ENCODE measurements at places on chromosomes 4 and X.

DNA sequence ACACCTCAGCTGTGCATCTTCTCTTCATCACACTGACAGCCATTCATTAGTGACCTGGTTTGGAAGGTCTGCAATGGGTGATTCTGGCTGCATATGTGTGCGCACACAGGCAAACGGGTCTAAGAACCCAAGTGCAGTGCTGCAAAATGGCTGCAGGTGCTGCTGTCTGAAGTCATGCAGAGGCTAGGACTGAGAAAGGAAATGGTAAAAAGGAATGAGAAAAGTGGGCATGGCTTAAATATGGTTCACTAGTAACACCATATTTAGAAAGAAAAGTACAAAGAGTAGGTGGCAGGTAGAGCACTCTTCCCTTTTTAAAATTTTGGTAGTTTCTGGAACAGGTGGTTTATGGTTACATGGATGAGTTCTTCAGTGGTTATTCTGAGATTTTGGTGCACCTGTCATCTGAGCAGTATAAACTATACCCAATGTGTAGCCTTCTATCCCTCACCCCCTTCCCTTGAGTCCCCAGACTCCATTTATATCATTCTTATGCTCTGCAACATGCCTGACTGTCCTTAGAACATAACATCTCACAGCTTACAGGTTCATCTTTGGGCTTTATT is 78.4 kb downstream of the CCNG2 start:
- no peak for DNase-seq

DNA sequence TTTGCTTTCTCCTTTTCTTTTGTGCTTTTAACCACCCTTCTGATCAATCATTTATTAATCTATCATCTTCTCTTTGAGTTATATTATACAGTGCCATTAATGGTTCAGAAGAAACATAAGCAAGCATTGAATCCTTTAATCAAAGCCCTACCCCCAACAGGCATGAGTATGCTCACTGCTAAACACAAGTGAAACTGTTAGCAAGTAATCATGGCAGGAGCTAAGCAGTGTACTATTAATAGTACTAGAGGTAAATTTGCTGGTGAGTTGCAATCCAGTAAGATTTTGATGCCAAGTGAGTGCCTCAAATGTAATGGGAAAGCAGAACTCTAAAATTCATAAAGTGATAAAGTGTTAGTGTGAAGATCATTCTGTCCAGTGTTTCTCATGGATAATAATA is 57.2 kb downstream of the FNIP2 start:
- DNase-seq, result no peak

GRCh38 chrX:1507511-1508463 is 29.2 kb downstream of the P2RY8 start:
- no peak for DNase-seq

GRCh38 chr4:22486276-22486675 is 29.6 kb downstream of the ADGRA3 start:
- DNase-seq, result no peak

DNA sequence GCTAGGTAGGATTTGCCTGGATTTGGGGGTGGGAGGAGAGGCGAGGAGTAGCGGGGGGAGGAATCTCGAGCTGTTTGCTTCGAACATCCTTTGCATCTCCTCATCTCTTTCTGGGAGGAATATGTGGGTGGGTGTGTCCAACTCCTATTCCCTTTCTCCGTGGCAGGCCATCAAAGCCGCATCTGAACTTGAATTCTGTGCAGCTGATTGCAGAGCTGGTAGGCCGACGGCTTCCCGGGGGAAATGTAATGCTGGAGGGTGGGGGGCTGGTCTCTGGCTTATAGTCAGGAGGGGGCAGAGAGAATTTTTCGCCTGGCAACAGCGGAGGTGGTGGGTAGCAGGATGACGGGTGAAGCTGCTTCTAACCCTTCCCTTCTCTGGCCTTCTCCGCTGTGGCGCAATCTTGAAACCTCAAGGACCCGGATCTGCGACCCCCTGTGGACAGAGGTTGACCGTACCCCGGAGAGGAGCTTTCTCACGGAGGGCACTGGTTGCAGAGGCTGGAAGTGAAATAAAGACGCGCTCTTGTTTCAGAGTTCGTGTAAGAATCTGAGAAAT is 628 bp downstream of the ZCCHC12 start:
- DNase-seq, result no peak

GRCh38 chr4:153501578-153501977 is 35.4 kb downstream of the TMEM131L start:
- DNase-seq, result no peak

DNA sequence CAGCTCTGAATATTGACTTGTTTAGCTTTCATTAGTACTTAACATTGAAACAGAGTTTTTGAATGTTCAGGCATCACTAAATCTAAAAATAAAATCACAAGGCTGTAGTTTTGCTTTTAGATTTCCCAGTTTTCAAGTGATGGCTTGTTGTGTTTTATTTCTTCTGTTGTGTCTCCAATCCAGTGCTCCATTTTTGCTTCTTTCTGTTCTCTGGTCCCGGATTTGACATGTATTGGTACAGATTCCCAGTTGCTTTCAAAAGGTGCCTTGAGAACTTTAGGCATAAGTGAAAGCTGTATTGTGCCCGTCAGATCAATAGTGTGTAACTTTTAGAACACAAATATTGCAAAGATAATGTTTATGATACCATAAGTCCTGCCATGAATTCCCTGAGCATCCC is 53.2 kb downstream of the ARHGAP10 start:
- no peak for DNase-seq

DNA sequence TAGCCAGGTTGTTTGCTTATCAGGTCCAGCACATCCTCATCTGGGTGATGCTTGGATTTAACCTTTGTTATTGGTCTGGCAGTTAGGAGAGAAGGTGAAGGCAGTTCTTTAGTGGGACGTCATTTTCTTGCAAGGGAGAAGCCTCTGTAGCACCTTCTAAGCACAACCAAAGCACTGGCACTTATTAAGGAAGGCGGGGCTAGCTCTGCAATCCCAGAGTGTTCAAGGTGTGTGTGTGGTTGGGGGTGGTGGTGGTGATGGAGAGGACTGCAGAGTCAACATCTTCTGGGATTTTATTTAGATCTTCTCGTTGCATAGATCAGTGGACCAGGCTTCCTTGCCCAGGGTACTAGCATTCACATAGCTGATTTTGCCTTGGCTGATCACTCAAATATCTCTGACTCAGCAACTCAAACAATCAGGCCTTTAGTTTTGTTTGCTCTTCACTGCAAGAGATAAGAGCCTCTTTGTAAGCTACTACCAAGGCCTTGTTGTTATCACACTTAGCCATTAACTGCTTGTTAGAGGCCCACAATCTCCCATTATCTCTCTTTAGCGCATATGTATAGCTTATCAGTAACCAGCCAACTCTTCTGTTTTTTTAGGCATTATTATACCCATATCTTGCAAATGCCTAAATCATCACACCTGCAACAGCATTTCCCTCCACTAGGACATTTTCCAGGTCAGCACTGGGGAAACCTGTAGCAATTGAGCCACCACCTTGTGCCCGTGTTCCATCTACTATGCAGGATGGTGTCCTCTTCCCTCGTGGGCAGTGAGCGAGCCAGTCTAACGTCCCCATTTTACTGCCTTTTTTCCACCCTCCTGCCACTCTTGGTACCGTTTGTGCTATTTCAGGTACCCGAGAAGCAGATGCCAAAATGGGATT is 36.5 kb upstream of the LINC00632 start:
- no peak for DNase-seq

DNA sequence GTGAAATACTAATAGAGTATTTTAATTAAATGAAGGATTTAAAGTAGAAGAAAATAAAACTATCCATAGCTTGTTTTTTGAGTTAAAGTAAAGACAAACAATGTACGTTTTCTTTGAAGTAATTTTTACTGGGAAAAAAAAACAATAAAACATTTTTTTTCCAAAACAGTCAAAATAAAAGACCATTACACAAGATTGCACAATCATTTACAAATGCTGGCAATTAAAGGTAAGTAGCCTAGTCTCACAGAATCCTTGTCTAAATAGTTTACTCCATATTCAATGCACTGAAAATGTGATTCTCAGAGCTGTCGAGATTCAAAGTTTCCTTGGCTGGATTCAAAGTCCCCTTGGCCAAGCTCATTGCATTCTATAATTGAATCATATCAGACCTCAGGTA is 21.2 kb downstream of the C4orf54 start:
- DNase-seq, result no peak

DNA sequence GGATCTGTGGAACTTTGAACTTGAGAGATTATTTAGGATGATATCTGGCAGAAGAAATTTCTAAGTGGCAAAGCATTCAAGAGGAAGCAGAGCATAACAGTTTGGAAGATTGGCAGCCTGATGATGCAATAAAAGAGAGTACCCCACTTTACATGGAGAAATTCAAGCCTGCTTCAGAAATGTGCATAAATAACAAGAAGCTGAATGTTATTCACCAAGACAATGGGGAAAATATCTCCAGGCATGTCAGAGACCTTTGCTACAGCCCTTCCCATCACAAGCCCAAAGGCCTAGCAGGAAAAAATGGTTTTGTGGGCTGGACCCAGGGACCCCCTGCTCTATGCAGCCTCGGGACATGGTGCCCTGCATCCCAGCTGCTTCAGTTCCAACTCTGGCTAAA is 420.8 kb downstream of the DTHD1 start:
- no peak for DNase-seq

DNA sequence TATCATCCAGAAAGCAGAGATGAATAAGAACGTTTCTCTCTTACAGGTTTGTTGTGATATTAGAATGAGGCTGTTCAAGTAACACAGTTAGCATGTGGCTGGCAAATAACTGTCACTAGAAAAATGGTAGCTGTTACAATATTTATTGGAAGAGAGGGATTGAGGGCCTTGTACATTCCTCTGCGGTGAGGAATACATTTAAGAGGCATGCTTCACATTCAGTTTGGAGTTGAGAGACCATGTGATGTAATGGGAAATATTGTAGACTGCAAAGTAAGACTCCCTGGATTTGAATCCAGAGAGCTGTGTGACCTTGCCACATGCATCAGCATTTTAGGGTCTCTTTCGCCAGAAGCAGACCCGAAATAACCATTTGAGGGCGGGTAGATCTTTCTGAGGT is 104.8 kb upstream of the KIT start:
- no peak for DNase-seq

DNA sequence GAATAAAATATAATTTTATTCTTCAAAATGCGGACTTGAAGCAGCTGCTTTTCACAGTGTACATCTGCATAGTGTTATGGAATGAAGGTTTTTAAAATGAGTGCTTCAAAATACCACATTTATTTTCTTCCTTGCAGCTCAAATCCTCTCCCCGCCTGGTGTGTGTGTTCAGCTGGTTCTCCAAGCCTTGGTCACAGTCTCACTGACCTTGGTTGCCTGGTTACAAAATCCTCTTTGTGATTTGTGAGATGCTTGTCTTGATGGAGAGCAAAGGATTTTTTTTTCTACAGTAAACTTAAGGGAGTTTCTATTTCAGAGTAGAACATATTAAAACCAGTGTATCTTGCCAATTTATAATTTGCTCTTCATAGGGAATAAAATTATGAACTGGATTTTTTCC is 139.2 kb downstream of the PCDH18 start:
- DNase-seq, result no peak

- DNase-seq, result no peak
Observed at GRCh38 chr4:99321241-99322191, at the start of gene ADH1B. Gene ADH1B (minus strand): TSS chr4:99321401. CDS start chr4:99321331, 70 bp downstream.

Measured in stimulated activated CD8-positive, alpha-beta memory T cell treated with anti-CD3 and anti-CD28 coated beads, Interleukin-15, amount 100 ng/mL, for 48 hours (primary cell).